NCI-H1436 (cell line): ENCODE measurements at places on chromosomes 2 and 18.

DNA sequence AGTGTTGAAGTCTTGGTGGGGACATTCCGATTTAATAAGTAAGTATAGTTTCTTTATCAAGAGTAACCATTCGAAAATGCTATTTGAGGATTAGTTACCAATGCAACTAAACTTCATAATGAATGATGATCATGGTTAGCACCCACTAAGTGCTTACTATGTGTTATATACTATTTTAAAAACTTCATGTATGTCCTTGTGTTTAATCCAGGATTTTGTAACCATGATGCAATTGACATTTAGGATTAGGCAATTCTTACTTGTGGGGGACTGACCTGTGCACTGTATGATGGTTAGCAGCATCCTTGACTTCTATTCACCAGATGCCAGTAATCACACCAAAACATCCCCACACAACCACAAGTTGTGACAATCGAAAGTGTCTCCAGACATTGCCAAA, 859.9 kb upstream of the FSHR start:
- DNase-seq = no peak

DNA sequence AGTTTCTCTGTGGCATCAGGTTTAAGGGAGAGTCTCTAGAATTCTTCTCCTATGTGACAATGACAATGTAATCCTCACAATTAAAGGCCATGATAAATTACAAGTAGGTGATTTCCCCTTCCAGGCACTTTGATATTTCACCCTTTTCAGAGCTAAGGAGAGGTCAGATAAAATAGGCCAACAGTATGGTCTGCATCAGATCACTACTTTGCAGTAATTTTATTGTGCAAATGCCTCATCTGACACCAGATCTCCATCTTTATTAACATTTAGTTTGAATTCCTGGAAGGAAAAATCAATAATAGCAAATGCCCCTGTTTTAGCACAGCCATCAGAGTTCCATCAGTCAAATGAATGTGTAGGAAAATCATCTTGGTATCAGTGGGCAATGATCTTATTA, 72.8 kb upstream of the RAB27B start:
- DNase-seq = no peak

- DNase-seq = no peak
These were observed 383.1 kb upstream of the ID2 start for GRCh38 chr2:8298783-8299182.

GRCh38 chr2:66560683-66561082, 125.8 kb downstream of the MEIS1 start:
- no peak for DNase-seq

- DNase-seq = no peak
These were observed 5.3 kb downstream of the EIF5B start for GRCh38 chr2:99342536-99342935.

DNA sequence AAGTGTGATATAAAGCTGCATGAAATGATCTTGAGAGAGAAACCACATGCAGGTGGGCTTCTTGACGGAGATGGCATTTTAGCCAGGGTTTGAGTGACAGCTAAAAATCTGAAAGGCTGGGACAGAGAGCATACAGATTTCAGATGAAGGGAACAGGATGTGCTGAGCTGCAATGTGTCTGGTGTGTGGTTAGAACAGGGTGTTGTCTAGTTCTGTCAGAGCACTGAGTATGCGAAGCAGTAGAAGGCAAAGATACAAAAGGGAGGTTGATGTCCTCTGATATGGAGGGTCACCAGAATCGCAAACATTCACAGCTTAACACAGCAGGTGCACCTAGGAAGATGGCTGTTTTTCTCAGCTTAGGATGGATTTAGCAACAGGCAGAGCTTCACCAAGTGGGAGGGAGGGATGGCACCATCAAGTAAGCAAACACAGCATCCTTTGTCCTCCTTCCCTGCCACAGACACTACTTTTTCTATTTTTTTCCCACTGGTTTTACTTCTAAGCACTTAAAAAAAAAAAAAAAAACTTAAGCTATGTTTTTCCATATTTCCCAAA, 182.5 kb downstream of the TMX3 start:
- DNase-seq = no peak

DNA sequence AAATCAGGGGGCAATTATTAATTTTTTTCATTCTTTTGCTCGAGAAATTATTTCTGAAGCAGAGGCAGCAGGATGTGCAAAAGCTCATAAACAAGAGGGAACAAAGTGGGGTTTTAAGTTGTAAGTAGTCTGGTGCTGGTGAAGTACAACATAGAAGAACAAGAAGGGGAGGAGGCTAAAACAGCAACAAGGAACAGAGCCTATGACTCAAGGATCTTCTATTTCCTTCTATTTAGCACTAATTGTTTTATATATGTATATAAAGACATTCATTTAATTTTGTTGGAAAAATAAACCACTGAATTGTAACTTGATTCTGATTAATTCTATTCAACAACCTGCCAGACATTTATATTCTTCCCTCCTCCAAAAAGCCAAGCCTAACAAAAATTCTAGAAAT, 35.0 kb downstream of the YES1 start:
- no peak for DNase-seq

GRCh38 chr2:112784199-112785189, at the start of gene IL1A:
Gene IL1A, minus strand, starts transcription at chr2:112784493. Its CDS starts 723 bp downstream, at chr2:112783770.
- no peak for DNase-seq

DNA sequence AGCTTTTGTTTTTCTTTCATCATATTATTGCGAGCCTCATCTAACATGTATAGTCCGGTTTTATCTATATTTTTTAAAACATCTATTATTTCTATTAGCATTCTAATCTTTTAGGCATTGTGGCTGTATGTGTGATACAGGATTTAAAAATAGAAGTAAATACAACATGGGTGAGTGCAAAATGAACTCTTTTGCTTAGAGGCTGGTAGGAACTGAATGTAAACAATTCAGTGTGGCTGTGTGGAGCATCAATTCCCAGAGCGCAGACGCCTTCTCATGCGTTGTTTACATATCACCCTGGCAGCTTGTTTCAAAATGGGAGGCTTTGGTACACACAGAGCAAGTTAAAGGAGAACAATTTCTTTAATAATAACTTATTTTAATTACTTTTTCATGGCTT, 836 bp downstream of the DTNA start:
- DNase-seq = peak; percentile 63

- DNase-seq = no peak
These were observed 1691.8 kb upstream of the LRRTM1 start for GRCh38 chr2:81996332-81996731.

DNA sequence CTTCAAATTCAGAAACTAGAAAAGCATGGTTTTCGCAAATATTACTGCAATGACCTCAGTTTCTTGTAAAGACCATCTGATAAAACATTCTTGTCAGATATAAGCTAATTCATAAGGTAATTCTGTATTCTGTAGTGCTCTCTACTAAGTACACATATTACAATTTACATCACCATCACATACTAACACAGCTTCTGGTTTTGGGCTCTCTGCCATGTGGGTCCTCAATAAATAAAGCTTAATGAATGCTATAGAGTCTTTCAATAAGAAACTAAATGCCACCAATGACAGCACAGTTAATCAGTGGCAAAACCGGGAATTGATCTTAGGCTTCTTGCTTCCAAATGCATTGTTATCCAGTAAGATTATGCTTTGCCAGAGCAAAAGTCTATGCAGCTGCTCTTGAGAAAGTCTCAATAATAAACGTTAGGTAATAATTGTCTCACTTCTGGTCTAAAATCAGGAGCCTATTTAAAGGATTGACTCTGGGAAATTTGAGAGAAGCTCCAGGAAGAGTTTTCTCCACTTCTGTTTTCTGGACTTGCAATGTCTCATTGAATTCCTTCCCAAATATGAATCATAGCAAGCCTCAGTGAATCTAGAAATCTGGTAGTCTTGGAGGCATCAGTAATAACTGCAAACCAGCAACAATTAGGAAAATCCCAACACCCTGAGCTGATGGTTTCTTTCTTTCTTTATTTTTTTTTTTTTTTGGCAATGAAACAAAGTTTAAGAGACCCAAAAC, 67.9 kb upstream of the RAPGEF4 start:
- DNase-seq = no peak

DNA sequence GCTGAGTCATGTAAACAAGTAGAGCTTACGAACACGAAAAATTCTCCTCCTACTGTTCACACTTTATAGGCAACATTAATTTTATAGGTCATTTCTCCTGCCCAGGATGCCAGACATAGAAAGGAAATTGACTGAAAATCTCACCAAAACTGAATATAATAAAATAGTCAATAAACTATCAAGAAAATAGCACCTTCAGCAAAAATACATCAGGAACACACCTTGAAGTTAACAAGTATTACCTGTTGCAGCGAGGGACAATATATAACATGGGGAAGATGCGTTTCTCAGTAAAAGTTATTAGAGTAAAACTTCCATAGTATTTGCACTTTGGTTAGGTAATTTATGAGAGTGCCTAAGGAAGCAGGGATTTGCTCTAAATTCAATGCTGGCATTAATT, 344.6 kb downstream of the KCNJ3 start:
- DNase-seq = no peak

GRCh38 chr2:121232626-121233265, 52.3 kb downstream of the TFCP2L1 start:
- DNase-seq = no peak

GRCh38 chr2:156423674-156424282, 12.4 kb upstream of the GPD2 start:
- no peak for DNase-seq

DNA sequence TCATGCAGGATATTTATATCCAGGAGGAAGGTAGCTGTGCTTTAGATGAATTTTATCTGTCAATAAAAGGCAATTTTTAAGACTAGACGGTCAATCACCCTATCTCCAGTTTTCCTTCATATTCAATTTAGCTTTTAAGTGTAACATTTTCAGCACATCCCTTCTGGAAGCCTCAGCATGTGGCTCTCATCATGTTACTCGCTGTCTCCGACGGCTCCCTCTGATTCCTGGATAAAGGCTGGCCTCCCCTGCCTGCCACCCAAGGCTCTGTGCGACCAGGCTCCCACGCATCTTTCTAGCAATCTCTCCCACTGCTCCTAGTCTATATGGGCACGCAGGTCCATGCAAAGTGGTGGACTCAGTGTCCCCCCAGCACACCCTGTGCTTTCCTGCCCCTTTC, 84.5 kb downstream of the MEP1B start:
- DNase-seq = no peak

- no peak for DNase-seq
These were observed 184.1 kb upstream of the TMEM200C start for GRCh38 chr18:6079406-6079805.

DNA sequence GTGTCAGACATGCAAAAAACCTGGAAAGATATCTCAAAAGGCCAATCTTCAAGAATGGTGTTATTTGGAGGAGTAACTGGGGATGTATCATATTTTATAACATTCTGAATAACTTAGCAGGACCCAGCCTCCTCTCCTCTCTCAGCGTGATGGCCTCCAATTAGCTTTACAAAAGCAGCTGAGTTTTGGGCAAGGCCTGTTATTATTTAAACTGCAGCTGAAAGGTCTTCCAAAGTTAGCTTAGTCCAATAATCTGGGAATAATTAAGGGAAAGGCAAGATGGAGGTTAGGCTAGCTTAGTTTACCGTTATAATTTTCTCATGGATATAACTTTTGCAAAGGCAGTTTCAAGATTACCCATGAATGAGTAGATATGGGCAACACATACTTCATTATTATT, 32.8 kb upstream of the MPPE1 start:
- no peak for DNase-seq

DNA sequence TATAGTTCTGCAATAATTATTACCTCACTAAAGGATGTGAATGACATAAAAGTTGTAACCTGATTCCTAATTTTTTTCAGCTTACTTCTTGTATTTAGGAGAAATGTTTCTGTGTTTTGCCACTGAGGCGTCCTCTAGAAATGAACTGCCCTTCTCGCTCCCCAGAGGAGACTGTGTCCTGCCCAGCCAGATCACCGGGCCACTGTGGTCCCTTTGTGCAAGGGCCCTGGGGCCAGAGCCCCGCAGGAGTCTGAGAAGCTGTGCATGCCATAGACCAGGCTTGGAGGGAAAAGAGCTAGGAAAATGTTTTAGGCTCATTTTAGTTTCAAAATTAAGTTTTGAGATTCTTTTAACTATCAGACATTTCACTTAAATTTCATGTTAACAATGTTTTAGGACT, 31.1 kb upstream of the LDLRAD4 start:
- no peak for DNase-seq

GRCh38 chr2:182229297-182229696, 197.5 kb downstream of the PDE1A start:
- no peak for DNase-seq

DNA sequence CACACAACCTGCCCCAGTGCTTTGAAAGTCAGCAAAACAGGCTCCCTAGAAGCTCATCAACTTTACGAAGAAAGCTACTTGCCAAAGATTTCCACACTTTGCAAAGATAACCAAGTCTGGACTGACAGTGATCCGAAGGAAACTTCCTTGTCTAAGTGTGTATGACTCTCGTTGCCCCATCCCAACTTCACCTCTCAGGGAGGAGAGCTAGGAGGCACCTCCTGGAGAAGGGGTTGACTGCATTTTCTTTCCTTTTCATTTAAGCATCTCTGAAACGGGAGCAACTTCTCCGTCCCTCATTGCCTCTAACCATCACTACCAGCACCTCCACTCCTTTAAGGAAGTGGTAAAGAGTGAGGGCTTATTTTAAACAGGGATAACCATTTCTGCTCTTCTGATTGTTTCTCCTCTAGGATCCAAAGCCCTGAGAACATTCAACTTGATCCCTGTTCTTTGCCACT, 7.0 kb downstream of the ZEB2 start:
- DNase-seq = no peak

DNA sequence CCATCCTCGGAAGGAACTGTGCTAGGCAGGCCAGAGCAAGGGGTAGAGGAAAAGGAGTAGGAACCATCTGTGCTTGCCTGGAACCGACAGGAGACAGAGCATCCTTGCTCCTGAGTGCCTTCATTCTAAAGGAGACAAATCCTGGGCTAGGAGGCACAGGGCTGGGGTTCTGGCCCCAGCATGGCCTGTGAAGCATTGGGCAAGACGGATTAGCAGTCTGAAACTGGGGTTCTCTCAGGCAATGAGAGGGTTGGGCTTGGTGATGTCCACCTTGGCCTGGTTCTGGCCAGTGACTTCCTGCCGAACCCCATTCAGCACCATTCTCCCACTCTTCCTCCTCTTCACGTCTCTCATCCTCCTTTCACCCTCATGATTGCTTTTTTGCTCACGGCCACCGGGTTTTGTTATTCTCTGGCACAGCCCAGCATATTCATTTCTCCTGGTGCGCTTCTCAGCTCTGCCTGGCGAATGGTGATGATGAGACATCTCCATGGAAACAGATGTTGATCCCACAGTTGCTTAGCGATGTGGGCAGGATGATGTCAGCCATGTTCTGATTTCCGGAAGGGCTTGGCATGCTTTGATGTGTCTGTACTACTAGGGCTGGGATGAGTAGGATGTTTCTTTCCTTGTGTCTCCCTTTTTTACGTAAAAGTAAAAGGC, 127.7 kb downstream of the CAPN13 start:
- DNase-seq = peak; percentile 18

- no peak for DNase-seq
These were observed 2.7 kb upstream of the TGIF1 start for GRCh38 chr18:3447068-3447894.

GRCh38 chr18:27772081-27772480, 404.8 kb downstream of the CDH2 start:
- DNase-seq = no peak

GRCh38 chr2:56754066-56754615, 570.4 kb downstream of the CCDC85A start:
- no peak for DNase-seq
